ENCODE measurements at places on chromosomes 7 and 10. TPM values are rescaled to one million over a fixed set of nuclear protein-coding genes. Genes with fewer than 3 reads are reported as not detected.

NACAD gene
- polyA plus RNA-seq = 2.0 TPM

UCMA gene
- not detected for polyA plus RNA-seq

TEX47 gene
- polyA plus RNA-seq = not detected

HOXA3 gene
- 4.6 TPM for polyA plus RNA-seq

LRRC4 gene
- polyA plus RNA-seq = 1.5 TPM

SPRN gene
- polyA plus RNA-seq = 0.16 TPM

MSMB gene
- polyA plus RNA-seq = not detected
